ENCODE measurements at places on chromosomes 7 and 10. TPM values are rescaled to one million over a fixed set of nuclear protein-coding genes. Genes with fewer than 3 reads are reported as not detected.

The CTAGE8 gene
- polyA plus RNA-seq = 5.2 TPM

The SPAM1 gene
- polyA plus RNA-seq = not detected

The CDK13 gene
- polyA plus RNA-seq = 55.3 TPM

The SPDYE2B gene
- polyA plus RNA-seq = 0.79 TPM

The DDIT4 gene
- 53.5 TPM for polyA plus RNA-seq

- DNase-seq = no peak
These were observed 1.5 kb upstream of the CALHM3 start for GRCh38 chr10:103480521-103480920.

GRCh38 chr7:83947260-83947659 lies 247.3 kb downstream of the SEMA3A start:
- DNase-seq = no peak

DNA sequence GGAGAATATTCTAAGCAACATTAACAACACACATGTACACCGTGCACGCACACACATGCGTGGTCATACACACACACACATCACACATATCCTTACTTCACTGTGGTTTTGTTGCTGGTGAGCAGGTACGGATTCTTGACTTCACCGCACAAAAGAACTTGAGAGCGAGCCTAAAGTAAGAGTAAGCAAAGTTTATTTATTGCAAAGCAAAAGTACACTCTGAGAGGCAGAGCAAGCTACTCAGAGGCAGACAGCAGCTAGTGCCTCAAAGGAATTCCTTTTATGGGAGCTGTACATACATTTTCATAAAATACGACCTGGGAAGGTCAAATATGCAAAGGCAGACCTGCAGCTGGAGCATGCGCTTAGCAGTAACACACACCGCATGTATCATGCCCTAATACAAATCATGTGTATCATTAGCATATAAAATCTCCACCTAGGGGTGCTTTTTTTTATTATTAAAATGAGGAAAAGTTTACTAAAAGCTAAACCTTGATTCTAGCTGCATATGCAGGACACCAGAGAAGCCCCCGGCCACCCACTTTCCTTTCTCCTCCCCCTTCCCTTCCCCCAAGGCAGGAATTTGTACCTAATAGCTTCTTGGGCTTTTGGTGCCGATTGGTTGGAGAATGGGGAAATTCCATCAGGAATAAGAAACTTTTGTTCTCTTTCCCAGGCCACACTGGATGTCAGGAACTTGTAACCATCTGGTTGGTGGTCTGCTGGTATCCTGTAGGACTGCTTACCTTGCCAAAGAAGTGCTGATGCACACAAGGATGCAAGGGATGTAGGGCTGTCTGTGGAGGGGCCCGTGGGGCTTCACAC lies 16.5 kb upstream of the GPR37 start:
- no peak for DNase-seq

GRCh38 chr10:75272094-75272493 lies 36.3 kb upstream of the COMTD1 start:
- no peak for DNase-seq

DNA sequence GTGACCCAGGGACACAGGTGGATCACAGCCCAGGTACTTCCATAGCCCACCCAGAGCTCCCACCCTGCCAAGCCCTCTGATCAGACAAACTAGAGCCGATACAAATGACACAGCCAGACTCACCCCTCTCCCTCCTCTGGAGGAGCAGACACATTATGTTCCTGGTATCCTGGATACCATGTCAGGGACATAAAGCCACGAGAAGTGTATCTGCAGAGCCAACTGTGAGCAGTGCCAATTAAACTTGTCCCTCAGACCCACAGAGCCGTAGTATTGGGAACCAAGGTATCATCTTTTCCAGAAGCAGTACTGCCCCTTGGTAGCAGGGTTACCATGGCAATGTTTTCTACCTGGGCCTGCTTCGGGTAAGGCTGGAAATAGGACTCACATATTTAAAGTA lies 47.3 kb upstream of the CPXM2 start:
- DNase-seq = no peak

DNA sequence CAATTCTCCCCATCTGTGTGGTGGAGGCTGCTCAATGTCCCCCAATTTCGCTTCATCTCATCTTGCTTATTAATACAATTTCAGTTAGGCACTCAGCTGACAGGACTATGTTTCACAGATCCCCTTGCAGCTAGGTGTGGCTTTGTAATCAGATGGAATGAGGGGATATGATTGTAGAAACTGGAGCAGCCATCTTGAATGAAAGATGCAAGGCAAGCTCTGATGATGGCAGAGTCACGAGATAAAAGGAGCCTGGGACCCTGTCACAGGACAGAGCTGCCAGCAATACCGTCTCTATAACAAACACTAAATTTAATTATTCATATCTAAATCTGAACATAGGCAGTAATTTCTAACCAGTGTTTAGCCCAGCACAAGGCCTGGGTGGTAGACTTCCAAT lies 991 bp upstream of the DLD start:
- no peak for DNase-seq

GRCh38 chr10:129531969-129532660 lies 65.1 kb downstream of the MGMT start:
- DNase-seq = no peak

GRCh38 chr10:14009371-14010100 lies 321.2 kb downstream of the FRMD4A start:
- DNase-seq = no peak

- no peak for DNase-seq
These were observed 103.0 kb upstream of the ANKRD1 start for GRCh38 chr10:91023700-91024398.

DNA sequence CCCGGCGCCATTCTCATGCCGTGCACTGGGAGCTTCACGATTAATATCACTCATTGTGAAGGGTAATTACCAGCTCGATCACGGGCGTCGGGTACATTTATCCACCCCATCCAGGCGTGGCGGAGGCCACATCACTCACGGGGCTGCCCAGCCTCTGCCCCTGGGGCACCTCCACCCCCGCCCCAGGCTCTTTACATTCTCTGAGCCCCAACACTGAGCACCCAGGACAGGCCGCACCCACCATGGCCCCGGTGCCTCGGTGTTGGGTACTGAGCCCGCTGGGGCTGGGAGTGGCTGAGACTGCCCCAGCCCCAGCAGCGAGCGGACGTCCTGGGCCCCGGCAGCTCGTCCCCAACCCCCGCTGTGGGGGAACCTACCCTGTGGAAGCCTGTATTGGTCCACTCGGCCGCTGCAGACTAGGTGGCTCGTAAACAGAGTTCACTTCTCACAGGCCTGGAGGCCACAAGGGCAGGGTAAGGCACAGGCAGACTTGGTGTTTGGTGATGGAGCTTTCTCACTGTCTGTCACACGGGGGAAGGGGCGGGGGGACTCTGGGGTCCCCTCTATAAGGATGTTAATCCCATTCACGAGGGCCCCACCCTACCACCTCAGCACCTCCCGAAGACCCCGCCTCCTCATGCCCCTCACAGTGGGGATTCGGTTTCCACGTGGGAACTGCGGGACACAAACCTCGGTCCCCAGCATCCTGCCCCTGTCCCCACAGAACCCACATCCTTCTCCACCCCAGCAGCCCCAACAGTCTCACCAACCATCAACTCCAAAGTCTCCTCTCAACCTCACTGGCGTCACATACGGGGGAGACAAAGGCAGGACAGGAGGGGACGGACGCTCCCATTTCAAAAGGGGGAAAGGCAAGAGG lies 184.1 kb downstream of the ELFN1 start:
- DNase-seq = no peak

- no peak for DNase-seq
These were observed 102.6 kb upstream of the AGR3 start for GRCh38 chr7:16984375-16984774.

- DNase-seq = no peak
These were observed 174.4 kb downstream of the ARID5B start for GRCh38 chr10:62075912-62076311.

- no peak for DNase-seq
These were observed 307.8 kb downstream of the GPAM start for GRCh38 chr10:111875725-111876124.
